Metanephros (tissue), 2 donors: ENCODE measurements at places on chromosomes 6 and 20. TPM values are rescaled to one million over a fixed set of nuclear protein-coding genes. Genes with fewer than 3 reads are reported as not detected.

FOXC1 gene
- total RNA-seq: 49.3 TPM

PTPRT gene
- 1.6 TPM for total RNA-seq

SLC2A10 gene
- 21.3 TPM for total RNA-seq

PRKN gene
- total RNA-seq: 19.2 TPM

SYCP2 gene
- 8.4 TPM for total RNA-seq

TFAP2A gene
- total RNA-seq: 7.3 TPM

TRPC4AP gene
- 58.4 TPM for total RNA-seq

TFAP2D gene
- total RNA-seq: not detected

ZNF311 gene
- total RNA-seq: 2.6 TPM

TINAG gene
- 17.2 TPM for total RNA-seq

CNBD2 gene
- total RNA-seq: 4.0 TPM

RAE1 gene
- 37.9 TPM for total RNA-seq

TBXT gene
- not detected for total RNA-seq

MCCD1 gene
- total RNA-seq: 9.8 TPM

STX11 gene
- total RNA-seq: 6.8 TPM

NEURL2 gene
- 14.6 TPM for total RNA-seq

COL11A2 gene
- total RNA-seq: 6.9 TPM

IRF4 gene
- total RNA-seq: 2.2 TPM

LINC00237 gene
- total RNA-seq: not detected

FAM184A gene
- total RNA-seq: 5.0 TPM

REM1 gene
- 2.8 TPM for total RNA-seq

BTN1A1 gene
- total RNA-seq: not detected

JAG1 gene
- 184 TPM for total RNA-seq

KIAA1755 gene
- 4.2 TPM for total RNA-seq

NKX2-4 gene
- not detected for total RNA-seq

ZGPAT gene
- total RNA-seq: 16.8 TPM

PPP1R16B gene
- 7.1 TPM for total RNA-seq

GRM1 gene
- 0.23 TPM for total RNA-seq
